Suprapubic skin (tissue), 4 donors: ENCODE measurements at places on chromosomes 4 and X.

DNA sequence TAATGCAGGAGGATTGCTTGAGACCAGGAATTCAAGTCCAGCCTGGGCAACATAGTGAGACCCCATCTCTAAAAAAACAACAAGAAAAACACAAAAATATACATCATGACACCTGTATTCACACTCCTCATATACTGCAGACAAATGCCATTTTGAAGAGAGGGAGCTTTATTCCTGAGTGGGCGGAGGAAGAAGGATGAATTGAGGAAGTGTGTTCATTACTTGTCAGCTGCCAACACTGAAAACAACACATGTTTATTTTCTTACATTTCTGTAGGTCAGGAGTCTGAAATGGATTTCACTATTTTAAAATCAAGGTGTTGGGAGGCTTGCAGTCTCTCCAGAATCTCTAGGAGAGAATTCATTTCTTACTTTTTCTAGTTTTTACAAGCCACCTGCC lies 47.2 kb upstream of the CD99 start:
- no peak overlapping the region for H3K4me3 ChIP-seq
- peaks cover 43% of the 10 kb centered on the region for H3K36me3 ChIP-seq
- H3K27me3 ChIP-seq: no peaks in the 10 kb centered on the region

- H3K27ac ChIP-seq: no peak overlapping the region
- no peak overlapping the region for H3K4me3 ChIP-seq
- no peak for DNase-seq
- no peaks in the 10 kb centered on the region for H3K27me3 ChIP-seq
- H3K4me1 ChIP-seq: no peaks in the 10 kb centered on the region
These were observed 104.7 kb upstream of the SMIM10 start for GRCh38 chrX:134886002-134886596.

GRCh38 chr4:6560416-6561172 lies 14.4 kb upstream of the MAN2B2 start:
- DNase-seq: no peak
- no peak overlapping the region for H3K27ac ChIP-seq
- no peaks in the 10 kb centered on the region for H3K36me3 ChIP-seq
- peaks cover 40% of the 10 kb centered on the region for H3K27me3 ChIP-seq

DNA sequence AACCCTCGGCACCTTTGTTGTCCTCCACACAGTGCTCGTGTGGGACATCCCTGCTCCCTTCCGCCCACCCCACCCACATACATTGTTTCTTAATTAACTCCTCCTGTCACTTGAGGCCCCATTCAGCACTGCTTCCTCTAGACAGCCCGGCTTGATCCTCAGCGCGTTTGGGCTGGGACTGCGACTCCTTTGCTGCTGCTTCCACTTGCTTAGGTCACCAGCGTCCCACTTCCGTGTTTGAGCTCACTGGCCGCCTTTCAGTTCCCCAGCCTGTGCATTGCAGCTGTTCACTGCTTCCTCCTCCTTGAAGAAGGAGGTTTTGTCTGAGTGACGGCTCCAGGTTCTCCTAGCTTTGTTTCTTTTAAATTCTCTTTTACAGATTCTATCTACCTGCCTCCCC lies 16.1 kb downstream of the RNF4 start:
- no peak overlapping the region for H3K4me3 ChIP-seq
- H3K4me1 ChIP-seq: peaks cover 72% of the 10 kb centered on the region
- H3K27ac ChIP-seq: no peak overlapping the region
- peaks cover 5% of the 10 kb centered on the region for H3K36me3 ChIP-seq
